NCI-H345 (cell line): ENCODE measurements at places on chromosomes 11 and 22.

GRCh38 chr11:61682093-61682732 is 2.0 kb downstream of the DAGLA start:
- DNase-seq = no peak

- DNase-seq = no peak
These were observed 219.1 kb upstream of the CCDC179 start for GRCh38 chr11:23079382-23079813.

DNA sequence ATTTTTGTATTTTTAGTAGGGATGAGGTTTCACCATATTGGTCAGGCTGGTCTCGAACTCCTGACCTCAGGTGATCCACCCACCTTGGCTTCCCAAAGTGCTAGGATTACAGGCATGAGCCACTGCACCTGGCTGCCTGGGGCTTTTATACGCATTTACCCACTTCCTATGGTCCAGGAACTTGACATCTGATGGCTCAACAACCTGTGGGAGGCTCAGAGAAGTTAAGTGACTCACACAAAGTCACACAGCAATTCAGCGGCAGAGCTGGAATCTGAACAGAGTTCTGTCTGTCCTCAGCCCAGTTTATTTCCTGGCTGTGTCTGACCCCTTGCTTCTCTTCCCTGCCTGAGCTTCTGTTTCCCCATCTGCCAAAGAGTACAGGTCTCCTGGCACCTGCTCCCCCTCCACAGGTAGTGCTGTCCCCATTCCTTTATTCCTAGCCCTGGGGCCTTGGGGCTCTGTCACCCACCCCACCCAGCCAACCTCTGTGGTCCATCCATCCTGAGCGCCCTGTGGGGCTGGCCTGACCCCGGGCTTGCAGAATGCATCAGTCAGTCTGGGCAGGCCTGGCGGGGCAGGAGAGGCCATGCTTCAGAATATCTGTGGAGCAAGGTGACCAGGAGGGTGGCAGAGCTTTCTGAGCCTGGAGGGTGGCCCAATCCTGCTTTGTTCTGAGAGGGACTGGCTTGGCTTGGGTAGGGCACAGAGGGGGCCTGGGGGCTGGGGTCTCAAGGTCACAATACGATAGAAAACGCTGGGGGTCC is 50.6 kb downstream of the CACNA1I start:
- DNase-seq = no peak

- no peak for DNase-seq
These were observed 5.2 kb upstream of the C22orf42 start for GRCh38 chr22:32164075-32164860.

GRCh38 chr22:26418620-26419019 is 10.4 kb upstream of the ASPHD2 start:
- no peak for DNase-seq

GRCh38 chr22:40653361-40653760 is 16.8 kb upstream of the MRTFA start:
- DNase-seq = no peak

DNA sequence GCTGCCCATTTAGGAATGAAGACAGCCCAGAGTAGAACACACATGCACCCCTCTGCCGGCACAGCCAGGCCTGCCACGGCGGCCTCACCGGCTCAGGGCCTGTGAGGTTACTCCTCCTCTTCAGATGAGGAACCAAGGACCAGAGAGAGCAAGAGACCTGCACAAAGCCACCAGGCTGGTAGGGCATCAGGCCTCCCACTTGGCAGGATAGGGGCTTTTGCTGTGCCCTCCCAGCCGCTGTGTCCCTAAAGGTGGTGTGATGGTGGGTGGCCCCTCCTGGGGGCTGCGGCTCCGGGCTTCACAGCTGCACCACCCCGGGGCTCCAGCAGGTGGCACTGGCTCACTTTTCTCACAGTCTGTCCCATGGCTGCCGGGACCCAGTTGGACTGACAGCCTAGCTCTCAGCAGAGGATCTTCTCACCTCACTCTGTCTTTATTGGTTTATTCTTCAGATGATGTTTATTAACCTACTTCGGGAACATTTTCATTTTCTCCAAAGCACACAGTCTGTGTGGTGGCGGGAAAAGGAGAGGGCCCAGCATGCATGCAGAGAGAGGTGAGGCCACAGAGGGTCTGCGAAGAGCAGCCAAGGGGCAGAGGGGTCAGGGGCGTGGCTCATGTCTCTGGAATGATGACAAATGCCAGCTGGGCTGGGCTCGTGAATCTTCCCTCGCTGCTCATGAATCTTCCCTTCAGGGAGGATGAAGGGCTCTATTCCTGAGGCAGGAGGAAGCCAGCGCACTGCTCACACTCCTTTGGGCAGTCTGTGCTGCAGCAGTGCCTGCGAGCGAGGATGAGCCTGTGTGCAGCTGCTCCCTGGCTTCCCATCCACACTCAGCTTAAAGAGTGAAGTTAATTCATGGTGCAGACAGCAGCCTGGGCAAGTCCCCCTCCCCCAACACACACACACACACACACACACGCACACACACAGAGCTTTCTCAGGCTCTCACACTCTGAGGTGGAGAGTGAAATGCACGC is 101.1 kb upstream of the PITPNB start:
- peak; percentile 55 for DNase-seq
